ENCODE measurements at places on chromosomes 13 and 19.

DNA sequence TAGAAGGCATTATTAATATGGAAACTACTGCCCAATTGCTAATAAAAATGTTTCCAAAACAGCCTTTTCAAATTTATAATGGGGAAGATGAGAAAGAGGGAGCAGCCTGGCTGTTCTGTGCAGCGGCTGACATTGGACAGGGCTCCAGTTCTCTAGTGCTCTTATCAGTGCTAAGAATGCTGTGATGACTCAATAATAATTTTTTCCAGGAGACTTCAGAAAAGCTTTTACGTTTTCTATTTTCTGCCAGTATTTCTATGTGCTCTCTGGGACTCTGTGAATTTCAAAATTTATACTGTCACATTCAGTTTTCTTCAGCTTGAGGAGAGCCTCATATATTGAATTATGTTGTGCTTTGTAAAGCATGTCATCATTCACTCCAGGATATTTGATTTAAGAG is 209.6 kb downstream of the VWA8 start:
- peak; percentile 24 for DNase-seq

DNA sequence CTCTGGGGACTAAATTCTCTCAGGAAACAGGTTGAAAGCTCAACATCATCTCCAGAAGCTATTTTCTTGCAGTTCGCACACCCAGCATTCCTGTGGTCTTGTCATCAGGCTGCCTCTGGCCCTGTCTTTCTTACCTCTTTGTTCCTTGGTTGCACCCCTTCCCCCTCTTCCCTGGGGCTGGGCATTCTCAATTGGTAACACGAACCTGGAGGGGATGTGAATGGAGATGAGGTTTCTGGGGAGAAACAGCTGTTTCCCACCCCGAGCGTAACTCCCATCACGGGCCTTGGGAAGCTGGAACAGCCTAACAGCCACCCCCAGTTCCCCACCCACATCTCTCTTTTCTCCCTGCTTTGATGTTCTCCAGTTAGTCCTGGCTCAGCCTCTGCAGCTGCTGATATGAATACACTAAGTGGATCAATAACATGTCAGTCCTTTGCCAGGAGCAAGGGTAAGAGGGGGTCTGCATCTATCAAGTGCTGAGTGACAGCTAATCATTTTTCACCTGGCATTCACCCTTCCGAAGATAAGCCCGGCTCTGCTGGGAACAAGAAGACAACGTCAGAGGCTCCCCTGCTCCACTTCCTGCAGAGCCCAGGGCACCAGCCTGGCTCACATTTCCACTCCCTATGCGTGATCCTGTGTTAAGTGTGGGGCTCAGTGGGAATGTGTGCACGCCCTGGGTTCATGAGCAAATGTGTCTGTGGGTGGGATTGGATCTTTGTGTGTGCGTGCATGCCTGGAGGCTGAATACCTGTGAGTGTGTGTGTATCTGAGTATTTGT is 74.0 kb upstream of the KCTD15 start:
- DNase-seq, result no peak

DNA sequence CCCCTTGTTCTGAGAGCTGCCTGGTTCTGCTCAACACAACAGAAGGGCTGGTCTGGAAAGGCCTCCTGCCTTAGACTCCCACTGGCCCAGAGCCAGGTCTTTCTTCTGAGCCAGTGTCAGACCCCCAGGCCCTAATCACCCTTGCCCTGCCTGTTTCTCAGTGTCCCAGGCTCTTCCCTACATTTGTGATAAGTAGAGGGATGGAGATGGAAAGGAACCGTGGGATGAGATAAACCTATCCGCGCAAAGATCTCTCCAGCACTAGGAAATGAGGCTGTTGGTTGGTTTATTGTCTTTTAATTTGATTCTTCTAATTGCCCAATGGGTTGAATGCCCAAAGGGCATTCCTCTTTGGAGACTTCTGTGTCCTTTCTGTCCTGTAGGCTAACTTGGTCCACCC is 470.0 kb downstream of the TSHZ3 start:
- DNase-seq, result no peak

DNA sequence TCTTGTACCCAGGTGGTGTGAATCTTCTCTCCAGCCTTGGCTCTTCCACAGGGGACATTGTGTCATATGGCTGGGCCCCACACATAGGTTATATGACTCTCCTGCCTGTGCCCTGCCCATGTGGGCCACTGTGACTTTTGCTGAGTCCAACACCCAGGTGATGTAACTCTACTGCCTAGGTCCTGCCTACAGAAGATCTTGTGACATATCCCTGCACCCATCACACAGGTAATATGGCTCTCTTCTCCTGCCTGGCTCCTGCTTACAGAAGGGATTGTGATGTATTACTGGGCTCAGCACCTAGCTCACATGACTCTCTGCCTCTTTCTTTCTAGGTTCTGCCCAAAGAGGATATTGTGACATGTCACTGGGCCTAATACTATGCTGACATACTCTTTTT is 19.5 kb upstream of the ZNF429 start:
- no peak for DNase-seq

DNA sequence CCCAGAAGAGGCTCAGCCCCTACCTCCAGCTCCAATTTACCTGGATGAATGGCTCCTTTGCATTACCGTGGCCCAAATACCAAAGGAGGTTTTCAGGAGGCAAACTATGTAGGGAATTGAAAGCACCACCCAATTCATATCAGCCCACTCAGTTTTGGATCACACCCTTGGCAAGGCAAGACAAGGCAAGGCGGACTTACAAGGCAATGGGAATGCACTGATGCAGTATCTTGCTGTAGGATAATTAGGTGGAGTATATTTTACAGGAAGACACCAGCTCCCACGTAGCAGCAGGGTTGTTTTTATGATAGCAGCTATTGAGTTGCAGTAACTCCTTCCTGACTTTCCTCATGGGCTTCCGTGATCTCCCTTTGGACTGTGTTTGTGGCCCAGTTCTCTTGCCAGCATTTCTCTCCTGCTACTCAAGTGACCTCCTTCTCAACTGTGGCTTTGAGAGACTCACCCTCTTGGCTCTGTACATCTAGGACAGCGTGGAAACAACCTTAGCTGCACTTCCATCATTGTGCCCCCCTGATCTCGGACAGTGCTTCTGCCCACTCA is 935.9 kb downstream of the EFNB2 start:
- DNase-seq, result no peak

DNA sequence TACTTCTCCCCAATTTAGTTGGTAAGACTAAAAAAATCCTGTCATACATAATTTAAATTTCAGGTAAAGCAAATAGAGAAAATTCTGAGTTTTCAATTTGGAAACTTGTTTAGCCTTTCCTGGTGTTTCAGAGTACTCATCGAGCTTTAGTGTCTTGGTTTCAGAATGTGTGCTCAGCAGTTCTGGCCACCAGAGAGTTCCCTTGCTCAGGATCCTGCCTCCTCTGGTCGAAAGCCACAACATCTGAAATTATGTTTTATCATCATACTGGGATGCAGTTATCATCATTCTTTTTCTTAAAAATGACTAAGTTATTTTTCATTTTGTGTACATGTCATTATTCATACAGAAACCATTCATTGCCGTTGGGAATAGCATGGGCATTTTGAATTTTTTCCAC is 263.2 kb upstream of the SPRY2 start:
- DNase-seq, result no peak

DNA sequence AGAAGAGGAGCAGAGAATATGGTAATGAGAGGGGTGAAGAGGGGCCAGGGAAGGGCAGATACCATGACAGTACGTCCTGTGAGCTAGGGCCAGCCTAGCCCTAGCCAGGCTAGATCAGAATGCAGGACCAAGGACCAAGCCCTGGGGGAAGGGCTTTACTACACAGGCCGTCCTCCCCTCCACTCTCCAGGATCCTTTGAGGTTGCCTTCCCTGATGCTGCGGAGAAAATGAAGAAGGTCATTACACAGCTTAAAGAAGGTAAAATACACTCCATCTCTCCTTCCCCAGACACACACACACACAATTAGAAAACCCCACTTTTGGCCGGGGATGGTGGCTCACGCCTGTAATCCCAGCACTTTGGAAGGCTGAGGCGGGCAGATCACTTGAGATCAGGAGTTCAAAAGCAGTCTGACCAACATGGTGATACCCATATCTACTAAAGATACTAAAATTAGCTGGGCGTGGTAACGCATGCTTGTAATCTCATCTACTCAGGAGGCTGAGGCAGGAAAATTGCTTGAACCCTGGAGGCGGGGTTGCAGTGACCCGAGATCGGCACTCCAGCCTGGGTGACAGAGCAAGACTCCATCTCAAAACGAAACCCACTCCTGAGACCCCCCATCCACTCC is 8.5 kb downstream of the SPACA6 start:
- DNase-seq, result no peak

- DNase-seq, result no peak
Observed at GRCh38 chr19:5094768-5095567, 126.1 kb downstream of the KDM4B start.

DNA sequence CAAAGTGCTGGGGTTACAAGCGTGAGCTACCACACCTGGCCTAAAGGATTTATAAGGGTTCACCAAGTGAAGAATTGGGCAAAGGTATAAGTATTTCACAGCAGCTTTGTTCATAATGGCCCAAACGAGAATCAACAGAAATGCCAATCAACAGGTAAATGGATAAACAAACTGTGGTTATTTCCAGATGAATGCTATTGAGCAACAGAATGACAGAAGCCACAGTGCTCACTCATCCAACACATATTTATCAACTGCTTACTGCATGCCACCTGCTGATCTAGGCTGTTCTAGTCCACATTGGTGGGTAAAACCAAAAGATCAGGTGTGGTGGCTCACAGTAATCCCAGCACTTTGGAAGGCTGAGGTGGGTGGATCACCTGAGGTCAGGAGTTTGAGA is 27.7 kb downstream of the CACNA1A start:
- no peak for DNase-seq

DNA sequence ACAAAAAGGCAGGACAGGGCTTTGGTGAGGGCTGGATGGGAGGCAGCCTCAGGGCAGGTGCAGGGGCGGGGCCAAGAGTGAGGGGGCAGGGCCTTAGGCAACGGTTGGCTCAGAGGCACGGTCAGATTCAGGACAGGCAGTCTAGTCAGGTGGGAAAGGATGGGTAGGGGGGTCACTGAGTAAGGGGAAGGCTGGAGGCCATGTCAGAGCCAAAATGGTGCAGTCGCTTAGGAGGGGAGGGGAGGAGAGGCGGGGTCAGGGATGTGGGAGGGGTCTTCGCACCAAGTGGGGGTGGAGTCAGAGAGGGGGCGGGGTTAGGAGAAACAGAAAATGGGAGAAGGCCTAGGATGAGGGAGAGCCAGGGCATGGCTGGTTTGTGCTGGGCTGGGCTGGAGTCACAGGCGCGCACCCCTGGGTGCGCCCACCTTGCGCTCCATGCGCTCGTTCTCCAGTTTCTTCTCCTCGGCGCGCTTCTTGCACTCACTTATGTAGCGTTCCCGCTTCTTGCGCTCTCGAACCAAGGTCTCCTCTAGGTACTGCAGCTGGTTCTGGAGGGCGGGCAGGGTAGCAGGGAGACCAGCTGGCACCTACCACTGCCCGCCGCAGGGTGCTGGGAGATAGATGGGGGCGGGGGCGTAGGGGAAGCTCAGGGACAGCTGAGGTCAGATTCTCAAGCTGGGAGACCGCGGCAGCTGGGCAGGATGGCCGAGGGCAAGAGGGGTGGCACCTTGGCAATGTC is 6.8 kb upstream of the RGL3 start:
- no peak for DNase-seq

DNA sequence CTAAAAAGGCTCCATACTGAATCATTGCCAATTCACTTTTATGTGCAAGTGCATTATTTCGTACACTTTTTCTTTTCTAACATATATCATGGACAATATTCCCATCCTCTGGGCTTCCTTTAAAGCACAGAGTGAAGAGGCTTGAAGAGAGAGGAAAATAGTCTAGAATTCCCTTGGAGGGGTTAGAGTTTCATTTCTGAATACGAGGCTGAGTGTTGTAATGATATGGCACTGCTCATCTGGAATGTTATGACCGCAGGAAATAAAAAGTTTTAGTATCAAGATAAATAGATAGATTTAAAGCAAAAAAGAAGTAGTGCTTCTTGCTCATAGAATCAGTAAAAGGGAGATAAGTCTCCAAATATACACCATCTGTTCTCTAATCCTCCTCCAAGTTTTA is 412.3 kb upstream of the SLITRK1 start:
- DNase-seq, result no peak

DNA sequence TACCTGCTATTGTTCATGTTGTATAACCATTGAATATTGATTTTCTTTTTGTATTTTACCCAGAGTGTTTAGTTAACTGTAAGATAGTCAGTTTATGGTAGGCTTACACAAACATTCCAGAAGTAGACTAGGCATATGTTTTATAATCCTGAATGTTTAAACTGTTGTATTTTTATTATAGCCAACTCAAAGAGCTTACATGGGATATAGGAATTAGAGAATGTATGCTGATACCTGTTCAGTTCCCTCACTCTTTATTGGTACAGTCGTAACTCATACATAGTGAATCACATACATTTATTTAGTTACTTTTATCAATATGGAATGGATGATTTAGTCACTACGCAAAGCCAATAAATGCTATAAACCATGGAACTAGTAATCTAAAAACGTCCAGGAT is 657.9 kb downstream of the SLITRK5 start:
- DNase-seq, result no peak

DNA sequence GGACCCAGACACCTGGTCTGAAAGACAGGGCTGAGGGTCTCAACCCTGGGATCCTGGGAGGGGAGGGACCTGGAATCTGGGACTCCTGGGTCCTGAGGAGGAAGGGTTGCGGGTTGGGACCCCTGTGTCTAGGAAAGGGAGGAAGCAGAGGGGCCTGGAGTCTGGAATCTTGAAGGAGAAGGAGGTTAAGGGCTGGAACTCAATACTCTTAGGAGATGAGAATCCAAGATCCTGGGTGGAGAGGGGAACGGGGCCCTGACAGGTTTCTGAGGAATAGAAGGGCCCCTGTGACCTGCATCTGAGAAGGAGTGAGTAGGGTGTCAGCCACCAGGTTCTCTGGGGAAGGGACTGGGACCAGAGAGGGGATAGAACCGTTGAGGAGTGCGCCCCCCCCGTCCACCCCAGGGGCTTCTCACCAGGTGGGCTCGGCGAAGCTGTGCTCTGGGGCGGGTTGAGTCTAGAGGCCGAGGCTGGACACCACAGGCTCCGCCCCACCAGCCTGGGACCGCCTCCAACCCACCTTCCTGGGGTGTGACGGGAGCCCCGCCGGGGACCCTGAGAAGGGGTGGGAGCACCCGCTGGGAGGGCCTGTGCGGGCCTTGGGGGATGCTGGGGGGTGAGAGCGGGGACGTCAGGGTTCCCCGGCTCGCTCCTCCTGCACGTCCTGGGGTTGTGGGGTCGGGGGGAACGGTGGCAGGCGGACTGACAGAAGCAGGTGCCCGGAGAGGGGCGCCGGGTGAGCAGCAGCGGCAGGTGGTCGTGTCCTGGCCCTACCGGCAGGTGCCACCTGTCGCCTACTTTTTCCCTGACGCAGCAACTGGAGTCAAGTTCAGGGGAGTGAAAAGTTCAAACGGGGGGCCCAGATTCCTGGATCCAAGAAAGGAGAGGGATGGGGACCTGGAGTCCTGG is at the start of gene MAMSTR:
Gene MAMSTR (minus strand): TSS at position 463 of the 909 bp plus-strand sequence. CDS start 694 bp downstream, outside the sequence.
- DNase-seq, result no peak

- DNase-seq, result peak; percentile 65
Observed at GRCh38 chr13:47426126-47426849, 529.4 kb upstream of the HTR2A start.

All from fibroblast of skin of scalp (primary cell).